CD4-positive, alpha-beta T cell treated with Interleukin-15 for 1 hour (primary cell): ENCODE measurements at places on chromosomes 3 and 15.

GRCh38 chr3:127781411-127782001 is 40.8 kb downstream of the MGLL start:
- DNase-seq, result no peak

GRCh38 chr3:139157161-139157932 is 112.7 kb upstream of the PRR23C start:
- DNase-seq, result no peak

DNA sequence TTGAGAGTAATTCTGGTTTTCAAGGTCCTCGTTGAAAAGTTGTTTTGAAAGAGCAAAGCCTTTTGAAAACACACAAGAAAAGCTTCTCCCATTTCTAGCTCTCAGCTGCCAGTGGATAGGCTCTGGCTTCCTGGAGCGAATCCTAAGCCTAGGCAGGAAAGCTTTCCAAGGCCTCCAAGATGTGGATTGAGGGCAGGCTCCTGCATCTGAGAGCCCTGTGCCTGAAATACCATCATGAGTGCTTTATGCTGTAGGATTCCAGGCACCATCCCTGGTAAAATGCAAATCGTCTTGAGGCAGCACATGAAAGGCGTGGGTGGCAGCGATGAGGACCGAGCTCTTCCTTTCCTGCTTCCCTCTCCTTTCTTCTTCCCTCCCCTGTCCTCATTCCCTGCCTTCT is 60.7 kb upstream of the CORO2B start:
- no peak for DNase-seq

DNA sequence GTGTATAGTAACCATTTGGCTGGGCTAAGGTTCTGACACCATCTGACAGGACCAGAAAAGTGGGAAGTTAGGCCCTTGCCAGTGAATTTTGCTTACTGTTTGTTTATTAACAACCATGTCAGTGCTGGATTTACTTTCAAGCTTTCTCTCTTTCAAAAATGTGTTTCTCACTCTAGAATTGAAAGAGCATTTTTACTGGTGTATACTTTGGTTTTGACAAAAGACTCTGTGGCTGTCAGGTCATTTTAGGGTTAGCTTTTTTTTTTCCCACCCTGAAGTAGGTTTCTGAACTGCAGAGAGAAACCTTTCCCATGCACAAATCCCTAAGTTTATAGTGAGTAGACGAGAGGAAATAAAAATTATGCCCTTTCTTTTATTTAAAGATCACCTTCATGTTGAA is 230.0 kb upstream of the TBC1D5 start:
- DNase-seq, result no peak

- no peak for DNase-seq
Observed at GRCh38 chr15:43948691-43949325, 122.0 kb downstream of the WDR76 start.

DNA sequence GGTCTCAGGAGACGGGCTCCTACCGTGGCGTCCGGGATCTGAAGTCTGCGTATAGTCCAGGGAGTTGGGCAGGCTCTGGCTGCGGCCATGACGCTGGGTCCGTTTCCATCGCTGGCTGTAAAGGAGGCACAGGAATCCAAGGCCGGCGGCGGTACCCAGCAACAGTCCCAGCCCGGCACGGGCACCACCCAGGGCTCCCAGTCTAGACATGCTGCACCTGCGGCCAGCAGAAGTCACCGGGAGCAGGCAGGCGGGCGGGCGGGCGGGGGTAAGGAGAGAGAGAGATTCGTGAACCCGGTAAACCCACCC is 526 bp downstream of the RMDN3 start:
- no peak for DNase-seq

DNA sequence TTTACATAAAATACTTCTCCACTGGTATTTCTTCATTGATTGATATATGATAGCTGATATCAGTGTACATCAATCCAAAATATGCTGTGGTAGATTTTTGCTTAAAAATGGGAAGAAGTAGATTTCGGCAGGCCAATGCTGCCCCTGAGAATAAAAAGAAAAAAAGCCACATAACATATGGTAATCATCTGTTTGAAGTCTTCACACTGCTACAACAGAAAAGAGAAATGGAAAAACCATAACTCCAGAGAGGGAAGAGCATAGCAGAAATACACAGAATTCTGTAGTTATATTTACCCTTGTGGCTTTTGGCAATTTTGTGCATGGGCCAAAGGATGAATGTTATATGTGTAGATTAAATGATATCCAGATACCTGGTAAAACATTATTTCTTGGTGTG is 143.1 kb upstream of the KCNMB2 start:
- DNase-seq, result no peak

GRCh38 chr3:24615177-24615576 is 120.5 kb upstream of the THRB start:
- DNase-seq, result no peak

GRCh38 chr15:43225201-43225949 is 4.6 kb upstream of the EPB42 start:
- peak; percentile 29 for DNase-seq

GRCh38 chr3:157261000-157261399 is 101.1 kb upstream of the CCNL1 start:
- DNase-seq, result no peak

GRCh38 chr15:36415643-36416042 is 163.8 kb upstream of the CDIN1 start:
- no peak for DNase-seq

DNA sequence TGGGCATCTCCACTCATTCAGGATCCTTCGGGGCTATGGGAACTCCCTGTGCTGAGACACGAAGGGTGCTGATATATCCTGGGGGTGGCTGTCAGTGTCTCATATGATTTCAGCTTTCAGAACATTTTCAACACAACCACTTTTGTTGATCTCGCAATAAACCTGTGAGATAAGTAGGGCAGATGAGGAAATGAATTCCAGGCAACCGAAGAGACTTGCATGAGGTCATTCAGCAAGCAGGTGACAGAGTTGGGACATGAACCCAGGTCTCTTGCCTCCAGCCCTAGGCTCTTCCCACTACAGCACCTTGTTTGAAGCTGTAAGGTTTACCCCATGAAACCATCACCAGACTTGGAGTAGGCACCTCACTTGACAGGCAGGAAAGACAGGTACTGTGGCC is 16.6 kb downstream of the DUOX1 start:
- no peak for DNase-seq

DNA sequence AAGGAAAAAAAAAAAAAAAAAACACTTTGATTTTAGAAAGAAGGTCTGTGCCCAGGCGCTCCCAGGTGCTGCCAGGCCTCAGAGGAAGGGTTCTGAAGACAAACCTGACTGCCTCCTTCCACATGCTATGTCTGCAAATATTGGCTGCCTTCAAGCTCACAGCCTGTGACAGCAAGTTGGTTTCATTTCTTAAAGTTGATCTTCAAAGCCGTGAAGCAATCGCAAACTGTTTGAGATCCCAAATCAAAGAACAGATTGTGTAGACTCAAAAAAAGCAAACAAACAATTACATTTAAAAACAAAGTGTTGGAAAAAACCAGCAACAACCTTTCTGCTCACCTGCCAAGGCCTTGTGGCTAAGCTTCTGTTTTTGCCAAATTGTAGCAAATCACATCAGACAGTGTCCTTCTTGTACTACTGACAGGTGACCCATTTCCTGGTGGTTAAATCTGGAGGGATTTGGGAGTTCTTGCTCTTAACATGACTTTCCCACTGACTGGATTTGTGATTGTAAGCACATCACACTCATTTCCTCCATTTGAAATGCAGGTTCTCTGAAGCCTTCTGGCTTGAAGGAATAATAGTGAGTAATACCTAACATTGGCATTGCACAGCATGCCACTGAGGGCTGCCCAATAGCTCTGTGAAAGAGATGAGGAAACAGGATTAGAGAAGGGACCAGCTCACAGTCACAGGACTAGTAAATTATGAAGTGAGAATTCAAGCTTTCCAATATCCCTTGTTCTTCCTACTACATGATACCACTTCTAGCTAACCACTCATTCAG is 502.4 kb downstream of the LPP start:
- no peak for DNase-seq

GRCh38 chr3:17444865-17445264 is 297.6 kb downstream of the TBC1D5 start:
- DNase-seq, result no peak

GRCh38 chr3:185936273-185936629 is 1.6 kb downstream of the TRA2B start:
- no peak for DNase-seq

GRCh38 chr15:84598250-84598649 is 2.6 kb upstream of the ZSCAN2 start:
- peak; percentile 50 for DNase-seq

- peak; percentile 65 for DNase-seq
Observed at GRCh38 chr15:90097475-90097874, 4.8 kb downstream of the IDH2 start.

DNA sequence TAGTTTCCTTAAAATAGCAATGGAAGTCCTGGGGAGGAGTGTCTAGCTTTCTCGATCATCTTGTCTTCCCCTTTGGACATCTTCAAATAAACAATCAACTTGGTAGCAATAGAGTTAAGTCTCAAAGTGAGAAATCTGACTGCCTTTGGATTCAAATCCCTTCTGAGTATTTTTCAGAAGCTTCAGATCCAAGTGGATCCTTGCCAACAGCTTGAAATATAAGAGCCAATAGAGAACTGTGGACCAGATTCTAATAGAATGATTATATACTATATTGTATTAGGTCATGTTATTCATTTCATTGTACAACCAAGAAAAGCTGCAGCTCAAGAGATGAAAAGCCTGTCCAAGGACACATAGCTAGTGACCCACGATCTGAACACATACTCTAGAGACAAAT is 60.2 kb downstream of the SYNPR start:
- no peak for DNase-seq

DNA sequence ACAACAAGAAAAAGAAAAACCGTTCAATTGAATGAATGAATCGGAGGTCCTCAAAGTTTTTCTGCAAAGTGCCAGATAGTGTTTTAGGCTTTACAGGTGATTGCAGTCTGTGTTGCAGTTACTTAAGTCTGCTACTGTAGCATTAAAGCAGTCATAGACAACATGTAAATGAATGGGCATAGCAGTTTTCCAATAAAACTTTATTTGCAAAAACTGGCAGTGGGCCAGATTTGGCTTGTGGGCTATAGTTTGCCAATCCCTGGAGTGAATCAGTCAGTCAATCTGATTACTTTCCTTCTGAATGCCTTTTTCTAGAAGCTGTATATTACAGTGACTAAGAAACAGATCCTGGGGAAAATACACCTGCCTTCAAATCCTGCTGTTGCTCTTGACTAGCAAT is 242.6 kb downstream of the LRTM1 start:
- DNase-seq, result no peak

GRCh38 chr15:20358066-20358778 is 183.4 kb downstream of the GOLGA6L6 start:
- DNase-seq, result no peak

DNA sequence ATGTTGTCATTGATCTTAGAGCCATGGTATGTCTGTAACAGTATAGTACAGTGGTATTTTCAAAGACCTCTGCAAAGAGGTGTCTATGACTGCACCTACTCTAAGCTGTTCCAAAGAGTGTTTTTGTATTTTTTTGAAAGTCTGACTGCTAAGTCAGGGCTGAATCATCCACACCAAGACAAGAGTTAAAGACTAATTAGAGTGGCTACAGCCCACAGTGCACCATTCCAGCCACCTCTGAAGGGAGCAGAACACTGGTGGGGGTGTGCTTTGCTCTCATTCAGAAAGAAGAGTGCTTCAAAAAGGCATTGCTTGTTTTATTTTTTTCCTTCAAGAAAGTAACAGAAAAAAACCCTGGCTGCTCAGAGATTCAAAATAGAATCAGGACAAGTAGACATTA is 301.4 kb downstream of the GABRG3 start:
- no peak for DNase-seq

DNA sequence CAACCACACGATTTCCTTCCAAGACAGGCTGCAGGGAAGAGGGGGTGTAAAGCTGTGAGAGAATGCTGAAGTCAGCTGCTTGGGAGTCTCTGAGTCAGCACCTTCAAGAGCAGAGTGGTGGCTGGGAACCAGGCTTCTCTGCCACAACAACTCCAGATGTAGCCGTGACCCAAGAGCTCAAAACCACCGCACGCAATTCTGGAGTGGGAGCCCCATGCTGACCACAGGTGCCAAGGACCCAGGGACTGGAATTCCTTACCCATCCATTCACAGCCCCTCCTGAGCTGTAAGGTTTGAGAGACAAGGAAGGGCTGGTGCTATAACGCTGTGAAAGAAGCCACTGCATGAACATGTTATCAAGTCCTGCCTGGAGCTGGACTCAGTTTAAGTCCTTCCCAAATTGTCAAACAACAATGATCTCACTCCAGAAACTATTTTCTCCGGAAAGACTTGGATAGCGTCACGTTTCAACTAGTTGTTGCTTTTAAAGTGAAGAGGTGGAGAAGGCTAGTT is 61.4 kb downstream of the UMPS start:
- no peak for DNase-seq

DNA sequence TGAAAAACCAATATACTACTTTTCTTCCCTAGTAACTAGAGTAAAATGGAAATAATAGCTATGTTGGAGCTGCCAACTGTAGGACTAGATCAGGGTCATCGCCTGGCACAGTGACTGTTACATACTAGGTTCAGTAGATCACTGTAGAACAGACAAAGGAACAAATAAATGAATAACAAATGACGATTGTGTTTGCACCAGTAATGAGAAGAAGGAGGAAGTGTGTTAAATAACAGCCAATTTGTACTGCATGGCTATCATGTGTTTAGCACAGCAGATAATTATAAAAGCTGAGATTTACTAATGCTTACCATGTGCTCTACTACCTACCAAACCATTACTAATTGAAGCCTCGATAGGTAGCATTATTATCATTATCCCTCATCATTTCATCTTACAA is 85.3 kb upstream of the FXR1 start:
- DNase-seq, result no peak

- DNase-seq, result no peak
Observed at GRCh38 chr3:14921811-14922705, 25.3 kb upstream of the NR2C2 start.

- DNase-seq, result no peak
Observed at GRCh38 chr3:120460862-120461261, 10.1 kb upstream of the FSTL1 start.

GRCh38 chr3:127462111-127462655 is 128.3 kb downstream of the TPRA1 start:
- DNase-seq, result no peak

DNA sequence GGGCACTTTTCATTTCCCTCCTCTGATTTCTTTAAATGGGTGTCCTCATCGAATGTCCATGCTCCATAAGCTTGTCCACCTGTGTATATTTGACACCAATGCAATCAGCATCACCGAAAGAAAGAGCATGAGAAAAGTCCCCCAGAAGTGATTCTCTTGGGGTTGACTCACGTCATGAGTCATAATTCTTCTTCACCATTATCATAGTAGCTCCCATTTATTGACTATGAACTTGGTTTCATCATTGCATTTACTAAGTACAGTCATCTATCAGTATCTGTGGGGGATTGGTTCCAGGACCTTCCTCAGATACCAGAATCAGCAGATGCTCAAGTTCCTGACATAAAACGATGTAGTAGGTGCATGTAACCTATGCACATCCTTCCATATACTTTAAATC is 372.5 kb upstream of the CFAP20DC start:
- no peak for DNase-seq
